ENCODE measurements at places on chromosomes 1 and 21.

- no peak for DNase-seq
Observed at GRCh38 chr1:81490614-81491013, 310.1 kb upstream of the ADGRL2 start.

DNA sequence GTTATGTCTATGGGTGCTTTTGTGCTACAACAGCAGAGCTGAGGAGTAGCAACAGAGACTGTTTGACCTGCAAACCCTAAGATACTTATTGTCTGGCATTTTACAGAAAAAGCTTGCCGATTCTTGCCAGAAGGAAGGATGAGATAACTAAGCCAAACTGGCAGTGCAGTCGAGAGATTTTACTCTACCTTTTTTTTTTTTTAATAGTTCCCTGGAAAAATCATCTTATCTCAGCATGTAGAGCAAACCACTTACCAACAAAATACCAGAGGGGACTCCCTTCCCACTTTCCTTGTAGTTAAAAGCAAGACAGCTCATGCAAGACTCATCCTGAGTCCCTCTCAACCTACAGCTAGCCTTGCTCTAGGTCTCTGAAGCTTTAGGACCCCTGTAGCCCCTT lies 132.9 kb downstream of the SYT2 start:
- DNase-seq: no peak

- no peak for DNase-seq
Observed at GRCh38 chr1:65440322-65440900, 19.9 kb downstream of the LEPR start.

- no peak for DNase-seq
Observed at GRCh38 chr1:27891196-27891889, 19.0 kb downstream of the THEMIS2 start.

DNA sequence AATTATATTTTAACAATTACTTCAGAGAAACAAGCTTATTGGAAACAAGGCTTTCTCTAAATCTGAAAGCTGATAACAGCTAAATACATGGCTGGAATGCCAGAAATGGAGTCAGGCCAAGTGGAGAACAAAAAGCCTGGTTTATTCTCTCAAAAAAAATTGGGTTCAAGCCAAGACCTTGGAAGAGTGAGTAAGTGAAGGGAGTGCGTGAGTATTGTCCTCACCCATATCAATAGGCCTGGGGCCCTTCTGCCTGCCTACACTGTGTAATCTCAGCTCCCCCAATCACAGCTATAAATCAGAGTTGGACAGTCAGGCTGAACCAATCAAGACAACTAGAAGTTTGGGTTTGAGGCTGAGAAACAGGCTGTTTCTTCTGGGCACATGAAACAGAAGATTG lies 7.4 kb downstream of the KYAT3 start:
- DNase-seq: no peak

All from stimulated activated CD4-positive, alpha-beta T cell treated with anti-CD3 and anti-CD28 coated beads, Interleukin-1b, Interleukin-23, amount 100 ng/mL, for 1 hour (primary cell).